ENCODE measurements at places on chromosomes 7 and 10.

- no peak overlapping the region for H3K4me3 ChIP-seq
- H3K36me3 ChIP-seq, result peaks cover 12% of the 10 kb centered on the region
- no peak for DNase-seq
- no peaks in the 10 kb centered on the region for H3K27me3 ChIP-seq
- no peak overlapping the region for H3K27ac ChIP-seq
Observed at GRCh38 chr7:105199386-105199785, 185.4 kb downstream of the KMT2E start.

- no peaks in the 10 kb centered on the region for H3K36me3 ChIP-seq
- no peaks in the 10 kb centered on the region for H3K4me1 ChIP-seq
- no peak overlapping the region for H3K4me3 ChIP-seq
- DNase-seq, result no peak
- H3K27ac ChIP-seq, result no peak overlapping the region
Observed at GRCh38 chr10:131199646-131200045, 111.9 kb downstream of the TCERG1L start.

- H3K27me3 ChIP-seq, result no peaks in the 10 kb centered on the region
- no peak for DNase-seq
- H3K4me1 ChIP-seq, result no peaks in the 10 kb centered on the region
- H3K27ac ChIP-seq, result no peak overlapping the region
- no peak overlapping the region for H3K4me3 ChIP-seq
Observed at GRCh38 chr7:53326634-53327033, 291.2 kb downstream of the POM121L12 start.

DNA sequence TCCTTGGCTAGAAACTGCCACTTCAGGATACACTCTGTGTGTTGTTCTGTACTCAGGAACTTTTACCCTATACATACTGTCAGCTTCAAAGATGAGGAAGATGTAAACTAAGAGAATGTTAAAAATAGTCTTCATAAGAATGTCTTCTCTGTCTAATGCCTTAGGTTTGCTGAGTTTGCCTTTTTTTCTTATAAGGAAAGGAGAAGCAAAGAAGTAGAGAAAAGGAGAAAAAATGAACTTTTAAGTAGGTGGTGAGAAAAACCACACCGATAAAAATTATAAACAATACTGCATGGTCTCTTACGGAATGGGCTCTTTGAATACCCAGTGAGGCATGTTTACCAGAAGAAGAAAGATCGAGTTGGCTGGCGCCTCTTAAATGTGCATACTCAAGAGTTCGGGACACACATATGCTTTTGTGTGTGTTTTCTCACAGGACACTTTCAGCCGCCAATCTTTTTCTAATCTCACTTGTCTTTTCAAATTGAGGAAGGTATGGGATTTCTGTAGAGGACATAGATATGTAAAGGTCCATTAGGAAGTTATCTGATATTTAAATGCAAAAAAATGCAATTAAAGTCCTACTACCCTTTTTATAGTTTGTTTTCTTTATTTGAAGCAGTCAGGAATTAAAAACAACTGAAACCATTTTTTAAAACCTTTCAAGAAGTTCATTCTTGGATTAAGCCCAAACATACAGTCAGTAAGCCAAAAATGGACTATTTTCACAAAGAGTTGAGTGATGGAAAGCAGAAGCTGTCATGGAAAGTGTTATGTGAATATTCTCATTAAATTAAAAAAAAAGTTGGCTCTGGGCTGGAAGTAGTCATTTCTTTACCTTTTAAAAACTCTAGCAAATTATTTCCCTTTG lies 100.6 kb upstream of the MDFIC start:
- no peaks in the 10 kb centered on the region for H3K4me1 ChIP-seq
- H3K27me3 ChIP-seq, result no peaks in the 10 kb centered on the region
- H3K36me3 ChIP-seq, result no peaks in the 10 kb centered on the region
- H3K27ac ChIP-seq, result no peak overlapping the region

GRCh38 chr10:132142396-132143161 lies 44.2 kb upstream of the DPYSL4 start:
- DNase-seq, result peak; percentile 31
- H3K36me3 ChIP-seq, result no peaks in the 10 kb centered on the region
- H3K4me1 ChIP-seq, result peaks cover 5% of the 10 kb centered on the region
- H3K27ac ChIP-seq, result no peak overlapping the region
- peaks cover 61% of the 10 kb centered on the region for H3K27me3 ChIP-seq

- H3K27me3 ChIP-seq, result no peaks in the 10 kb centered on the region
- DNase-seq, result no peak
- no peak overlapping the region for H3K4me3 ChIP-seq
- no peaks in the 10 kb centered on the region for H3K4me1 ChIP-seq
Observed at GRCh38 chr10:110969183-110969582, 49.8 kb downstream of the SHOC2 start.

- H3K4me1 ChIP-seq, result no peaks in the 10 kb centered on the region
- H3K4me3 ChIP-seq, result no peak overlapping the region
Observed at GRCh38 chr10:64753516-64753915, 1232.3 kb downstream of the REEP3 start.

DNA sequence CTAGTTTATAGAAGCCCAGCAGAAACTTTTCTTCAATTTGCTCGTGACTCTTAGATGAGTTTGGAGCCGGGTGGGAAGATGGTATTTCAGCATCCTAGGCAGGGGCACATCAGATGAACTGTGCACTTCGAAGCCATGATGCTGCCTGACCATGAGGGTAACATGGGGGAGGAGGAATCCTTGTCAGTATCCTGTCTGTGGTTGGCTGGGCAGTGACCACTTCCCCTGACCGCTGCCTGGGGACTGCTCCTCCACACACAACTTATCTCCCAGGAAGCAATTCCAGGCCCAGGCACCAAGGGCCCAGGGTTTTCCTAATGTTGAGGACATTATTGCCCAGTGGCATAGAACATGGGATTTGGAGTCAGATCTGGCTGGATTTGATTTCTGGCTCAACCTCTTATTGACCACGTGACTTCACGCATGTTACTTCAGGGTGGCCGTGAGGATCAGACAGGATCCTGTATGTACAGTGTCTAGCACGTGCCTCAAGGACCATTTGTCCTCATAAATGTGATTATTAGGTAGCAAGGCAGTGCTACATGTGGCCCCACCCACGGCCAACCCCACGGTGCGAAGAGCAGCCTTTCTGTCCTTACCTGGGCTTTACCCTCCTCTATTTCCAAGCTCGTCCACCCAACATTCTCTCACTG lies 65.2 kb downstream of the PTPRE start:
- no peak overlapping the region for H3K27ac ChIP-seq
- no peaks in the 10 kb centered on the region for H3K36me3 ChIP-seq

- DNase-seq, result no peak
- H3K4me1 ChIP-seq, result no peaks in the 10 kb centered on the region
- H3K27ac ChIP-seq, result no peak overlapping the region
Observed at GRCh38 chr10:338171-339037, 203.1 kb downstream of the ZMYND11 start.

GRCh38 chr10:104485632-104486031 lies 132.0 kb downstream of the CFAP58 start:
- H3K36me3 ChIP-seq, result no peaks in the 10 kb centered on the region
- no peaks in the 10 kb centered on the region for H3K27me3 ChIP-seq

DNA sequence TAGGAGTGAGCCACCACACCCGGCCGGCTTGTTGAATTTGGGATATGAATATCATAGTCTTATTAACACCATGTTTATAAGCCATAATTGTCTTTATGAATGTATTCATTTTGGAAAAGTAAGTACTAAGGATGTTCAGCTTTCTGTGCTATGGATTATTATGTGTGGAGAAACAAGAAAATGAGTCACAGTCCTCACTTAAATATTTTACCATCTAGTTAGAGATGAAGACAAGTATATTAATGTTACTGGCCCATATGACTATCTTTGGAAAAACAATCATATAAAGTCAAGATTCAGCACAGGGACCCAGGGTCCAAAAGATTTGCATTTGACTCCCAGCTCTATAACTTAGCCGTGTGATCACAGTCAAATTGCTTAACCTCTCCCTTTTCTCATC lies 9.8 kb upstream of the TOMM7 start:
- H3K27me3 ChIP-seq, result no peaks in the 10 kb centered on the region
- peaks cover 2% of the 10 kb centered on the region for H3K4me1 ChIP-seq
- no peaks in the 10 kb centered on the region for H3K36me3 ChIP-seq
- no peak overlapping the region for H3K27ac ChIP-seq
- no peak overlapping the region for H3K4me3 ChIP-seq
- DNase-seq, result no peak

- no peaks in the 10 kb centered on the region for H3K27me3 ChIP-seq
- no peaks in the 10 kb centered on the region for H3K36me3 ChIP-seq
- no peak overlapping the region for H3K4me3 ChIP-seq
- H3K4me1 ChIP-seq, result no peaks in the 10 kb centered on the region
- no peak for DNase-seq
Observed at GRCh38 chr7:47698386-47698785, 116.5 kb upstream of the TNS3 start.

GRCh38 chr7:151724250-151724915 lies 152.5 kb downstream of the PRKAG2 start:
- no peak for DNase-seq
- peaks cover 20% of the 10 kb centered on the region for H3K4me1 ChIP-seq
- H3K4me3 ChIP-seq, result no peak overlapping the region
- H3K36me3 ChIP-seq, result no peaks in the 10 kb centered on the region
- H3K27me3 ChIP-seq, result peaks cover 91% of the 10 kb centered on the region

DNA sequence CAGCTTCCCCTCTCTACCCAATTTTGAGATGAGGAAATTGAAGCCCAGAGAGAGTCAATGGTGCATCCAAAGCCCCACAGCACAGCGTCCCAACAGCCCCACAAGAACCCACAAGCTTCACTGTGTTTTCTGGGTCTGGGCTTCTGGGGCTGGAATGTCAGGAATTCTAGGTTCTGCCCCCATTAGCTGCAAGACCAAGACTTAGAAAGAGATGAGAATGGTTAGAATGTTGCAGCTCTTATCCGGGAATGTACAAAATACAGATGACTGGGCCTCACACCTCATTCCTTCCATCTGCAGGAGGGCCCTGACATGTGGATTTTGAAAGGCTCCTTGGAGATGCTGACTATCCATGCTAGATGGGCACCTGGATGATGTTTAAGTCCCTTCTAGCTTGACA lies 6.0 kb upstream of the SGPL1 start:
- no peak for DNase-seq
- no peaks in the 10 kb centered on the region for H3K36me3 ChIP-seq
- H3K27me3 ChIP-seq, result no peaks in the 10 kb centered on the region
- no peak overlapping the region for H3K27ac ChIP-seq
- no peak overlapping the region for H3K4me3 ChIP-seq
- peaks cover 7% of the 10 kb centered on the region for H3K4me1 ChIP-seq

DNA sequence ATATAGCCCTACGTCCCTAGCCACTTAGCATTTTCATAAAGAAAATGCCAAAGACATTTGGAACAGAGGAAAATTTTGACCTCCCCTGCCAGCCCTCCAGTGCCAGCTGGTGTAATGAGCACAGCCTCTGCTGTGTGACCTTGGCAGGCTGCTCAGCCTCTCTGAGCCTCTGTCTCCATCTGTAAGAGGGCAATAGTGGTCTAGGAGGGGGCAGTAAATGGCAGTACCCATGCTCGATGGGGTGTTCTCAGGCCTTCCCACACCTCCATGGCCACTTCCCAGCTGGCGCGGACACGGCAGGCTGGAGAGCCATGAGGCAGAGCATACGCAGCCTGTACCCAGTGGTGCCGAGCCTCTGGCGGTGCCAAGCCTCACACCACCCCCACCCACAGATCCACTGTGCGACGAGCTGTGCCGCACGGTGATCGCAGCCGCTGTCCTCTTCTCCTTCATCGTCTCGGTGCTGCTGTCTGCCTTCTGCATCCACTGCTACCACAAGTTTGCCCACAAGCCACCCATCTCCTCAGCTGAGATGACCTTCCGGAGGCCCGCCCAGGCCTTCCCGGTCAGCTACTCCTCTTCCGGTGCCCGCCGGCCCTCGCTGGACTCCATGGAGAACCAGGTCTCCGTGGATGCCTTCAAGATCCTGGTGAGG lies 24.0 kb upstream of the CSGALNACT2 start:
- no peaks in the 10 kb centered on the region for H3K4me1 ChIP-seq
- H3K4me3 ChIP-seq, result no peak overlapping the region
- DNase-seq, result no peak
- H3K27ac ChIP-seq, result no peak overlapping the region

DNA sequence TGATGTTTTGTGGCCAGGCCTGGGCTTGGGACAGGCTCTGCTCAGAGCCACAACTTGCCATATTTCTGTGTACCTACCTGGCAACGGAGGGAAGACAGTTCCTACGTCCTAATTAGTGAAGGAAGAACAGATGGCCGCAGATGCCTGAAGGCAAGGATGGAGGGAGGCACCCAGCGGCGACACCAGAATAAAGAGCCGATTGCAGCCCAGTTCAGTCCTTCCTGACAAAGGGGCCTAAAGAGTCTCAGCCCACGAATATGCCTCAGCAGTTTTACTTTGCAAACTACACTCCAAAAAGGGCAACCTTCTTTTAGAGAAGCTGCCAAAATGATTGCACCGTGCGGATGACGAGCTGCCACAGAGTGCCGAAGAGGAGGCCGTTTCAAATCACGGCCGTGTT lies 585.8 kb downstream of the GLRX3 start:
- no peaks in the 10 kb centered on the region for H3K36me3 ChIP-seq
- H3K27me3 ChIP-seq, result no peaks in the 10 kb centered on the region
- no peak overlapping the region for H3K27ac ChIP-seq
